ENCODE measurements at places on chromosomes 16 and 17.

- DNase-seq, result peak; percentile 65
These were observed 45.4 kb downstream of the STH start for GRCh38 chr17:46044286-46044928.

- DNase-seq, result no peak
These were observed 141.2 kb upstream of the ZFHX3 start for GRCh38 chr16:73189136-73189535.

- DNase-seq, result no peak
These were observed 32.2 kb downstream of the TEX2 start for GRCh38 chr17:64230791-64231408.

- DNase-seq, result no peak
These were observed 6.6 kb upstream of the SLC12A3 start for GRCh38 chr16:56858374-56858773.

DNA sequence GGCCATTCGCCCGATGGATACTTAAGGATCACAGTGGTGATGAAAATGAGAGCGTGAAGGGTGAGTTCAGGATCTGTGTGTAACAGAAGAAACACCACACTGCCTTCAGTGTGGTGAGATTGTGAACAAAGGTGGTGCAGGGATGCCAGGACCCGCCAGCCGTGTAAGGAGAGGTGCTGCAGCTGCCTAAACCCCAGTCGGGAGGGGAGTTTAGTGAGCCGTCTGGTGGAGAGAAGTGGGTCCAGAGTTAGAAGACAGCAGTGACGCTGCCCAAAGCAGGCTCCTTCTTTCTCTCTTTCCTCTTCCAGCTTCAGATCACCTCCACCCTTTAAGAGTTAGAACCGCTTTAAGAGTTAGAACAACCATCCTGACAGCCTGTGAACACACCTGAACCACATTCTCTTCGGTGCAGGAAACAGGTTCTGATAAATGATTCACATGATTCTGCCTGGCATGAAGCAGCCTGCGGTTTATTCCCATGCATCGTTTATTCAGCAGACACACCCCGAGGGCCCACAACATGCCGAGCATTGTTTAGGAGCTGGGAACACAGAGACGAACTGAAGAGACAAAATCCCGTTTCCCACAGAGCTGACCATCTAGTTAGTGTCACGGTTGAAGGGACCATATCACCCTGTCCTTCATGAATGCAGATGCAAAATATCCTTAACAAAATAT is 84.0 kb upstream of the DNAH17 start:
- DNase-seq, result no peak

- no peak for DNase-seq
These were observed 643.7 kb downstream of the MAF start for GRCh38 chr16:78956859-78957258.

GRCh38 chr16:68834550-68834949 is 8.8 kb upstream of the TANGO6 start:
- DNase-seq, result no peak

DNA sequence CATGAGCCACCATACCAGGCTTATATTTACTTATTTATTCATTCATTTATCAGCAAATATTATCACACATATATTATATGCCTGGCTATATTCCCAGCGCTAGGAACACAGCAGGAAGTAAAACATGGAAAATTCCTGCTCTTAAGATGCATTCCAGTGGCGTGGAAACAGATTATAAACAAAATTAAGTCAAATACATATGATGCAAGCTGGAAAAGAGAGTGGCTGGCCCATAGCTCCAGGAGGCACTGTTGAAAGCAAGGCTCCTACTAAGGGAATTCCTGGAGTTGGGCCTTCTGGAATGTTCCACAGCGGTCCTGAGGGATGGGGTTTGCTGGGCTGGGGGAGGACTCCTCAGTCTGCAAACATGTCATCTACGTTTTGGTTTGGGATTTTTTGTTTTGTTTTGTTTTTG is 18.4 kb downstream of the ADCY9 start:
- DNase-seq, result peak; percentile 39

- DNase-seq, result no peak
These were observed 77.7 kb upstream of the KCNJ16 start for GRCh38 chr17:69997332-69997731.

DNA sequence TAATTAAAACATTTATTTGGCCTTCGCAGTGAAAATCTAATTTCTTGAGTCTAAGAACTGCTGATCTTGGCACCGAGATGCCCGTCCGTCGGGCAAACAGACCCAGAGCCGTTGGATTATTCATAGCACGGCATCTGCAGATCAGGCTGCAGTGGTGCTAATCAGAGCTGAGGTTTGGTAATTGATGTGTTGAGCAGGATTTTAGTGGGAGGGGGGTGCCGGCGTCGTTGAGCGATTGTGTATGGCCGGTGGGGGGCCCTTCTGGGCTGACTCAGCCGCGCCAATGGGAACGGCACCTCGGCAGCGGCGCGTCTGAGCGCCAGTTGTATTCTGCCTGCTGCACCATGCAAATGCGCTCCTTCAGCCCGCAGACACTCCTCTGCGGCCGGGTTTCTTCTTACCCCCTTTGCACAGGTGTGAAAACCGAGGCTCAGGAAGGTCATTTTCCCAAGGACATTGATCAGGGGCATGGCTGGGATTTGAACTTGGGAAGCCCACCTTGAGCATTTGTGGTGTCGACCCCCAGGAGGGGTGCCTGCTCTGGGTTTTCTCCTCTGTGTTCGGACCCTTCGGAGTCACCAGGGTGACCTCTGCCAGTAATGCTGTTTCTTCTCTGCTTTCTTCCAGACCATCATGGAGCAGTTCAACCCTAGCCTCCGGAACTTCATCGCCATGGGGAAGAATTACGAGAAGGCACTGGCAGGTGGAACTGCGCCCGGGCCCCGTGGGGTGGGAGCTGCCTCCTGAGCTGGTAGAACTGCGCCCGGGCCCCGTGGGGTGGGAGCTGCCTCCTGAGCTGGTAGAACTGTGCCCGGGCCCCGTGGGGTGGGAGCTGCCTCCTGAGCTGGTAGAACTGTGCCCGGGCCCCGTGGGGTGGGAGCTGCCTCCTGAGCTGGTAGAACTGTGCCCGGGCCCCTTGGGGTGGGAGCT is 18.4 kb downstream of the BAIAP2 start:
- DNase-seq, result no peak

- DNase-seq, result no peak
These were observed 6.4 kb upstream of the MILR1 start for GRCh38 chr17:64442541-64442971.

- no peak for DNase-seq
These were observed 178.4 kb downstream of the CCDC182 start for GRCh38 chr17:57566721-57567120.

DNA sequence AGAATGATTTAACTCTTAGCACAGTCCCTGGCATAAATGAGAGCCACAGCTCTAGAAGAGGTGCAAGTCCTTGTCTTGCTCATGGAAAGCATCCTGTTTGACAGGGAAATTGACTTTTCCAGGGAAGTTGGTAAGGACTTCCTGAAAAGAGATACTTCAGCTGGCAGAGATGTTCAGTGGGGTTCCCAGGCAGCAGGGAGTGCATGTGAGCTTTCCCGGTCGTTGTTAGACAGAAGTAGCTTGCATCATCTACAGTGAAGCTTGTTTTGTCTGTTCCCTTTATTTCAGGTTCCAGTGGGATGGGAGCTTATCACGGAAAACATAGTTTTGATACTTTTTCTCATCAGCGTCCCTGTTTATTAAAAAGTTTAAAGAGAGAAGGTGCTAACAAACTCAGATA is 22.9 kb downstream of the ALDH3A2 start:
- DNase-seq, result no peak

GRCh38 chr17:12644623-12645022 is 21.1 kb upstream of the MYOCD start:
- DNase-seq, result no peak

- DNase-seq, result no peak
These were observed 201.2 kb downstream of the GRIN2A start for GRCh38 chr16:9980981-9981380.

GRCh38 chr17:52064791-52065211 is 93.7 kb downstream of the CA10 start:
- DNase-seq, result no peak

GRCh38 chr16:80585764-80586163 is 45.0 kb downstream of the DYNLRB2 start:
- no peak for DNase-seq

- DNase-seq, result no peak
These were observed 1291.8 kb downstream of the CDH11 start for GRCh38 chr16:63830061-63830460.

GRCh38 chr17:46150216-46150963 is 42.8 kb downstream of the KANSL1 start:
- no peak for DNase-seq

- no peak for DNase-seq
These were observed 57.2 kb upstream of the SEC14L1 start for GRCh38 chr17:77083531-77083930.

DNA sequence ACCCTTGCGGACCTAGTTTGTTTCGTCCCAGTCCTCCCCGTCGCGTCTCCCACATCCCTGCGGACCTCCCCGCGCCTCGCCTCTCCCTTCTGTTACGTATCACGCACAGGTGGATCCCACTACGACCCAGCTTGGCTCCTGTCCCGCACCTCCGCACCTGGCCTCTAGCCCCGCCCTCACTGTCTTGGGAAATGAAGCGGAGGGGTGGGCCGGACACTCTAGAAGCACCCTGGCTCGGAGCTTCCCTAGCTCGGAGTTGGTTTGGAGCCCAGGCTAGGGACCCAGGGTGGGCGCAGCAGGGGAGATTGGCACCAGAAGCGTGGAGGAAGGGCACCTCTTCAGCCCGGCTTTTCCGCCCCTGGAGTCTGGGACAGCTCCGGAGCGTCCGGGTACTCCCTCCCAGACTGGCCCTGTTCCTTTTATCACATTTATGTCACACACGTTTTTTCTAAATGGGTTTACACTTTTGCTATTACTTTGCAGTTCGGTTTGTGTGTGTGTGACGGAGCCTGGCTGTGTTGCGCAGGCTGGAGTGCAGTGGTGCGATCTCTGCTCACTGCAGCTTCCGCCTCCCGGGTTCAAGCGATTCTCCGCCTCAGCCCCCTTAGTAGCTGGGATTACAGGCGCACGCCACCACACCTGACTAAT is 1.4 kb upstream of the CEMP1 start:
- peak; percentile 72 for DNase-seq

- no peak for DNase-seq
These were observed 1.7 kb downstream of the ZNF267 start for GRCh38 chr16:31875112-31875803.

- no peak for DNase-seq
These were observed 18.2 kb downstream of the EMC8 start for GRCh38 chr16:85781156-85781555.

- no peak for DNase-seq
These were observed 45.2 kb upstream of the CHMP6 start for GRCh38 chr17:80946449-80946848.

GRCh38 chr16:82382521-82382920 is 212.5 kb upstream of the MPHOSPH6 start:
- no peak for DNase-seq

DNA sequence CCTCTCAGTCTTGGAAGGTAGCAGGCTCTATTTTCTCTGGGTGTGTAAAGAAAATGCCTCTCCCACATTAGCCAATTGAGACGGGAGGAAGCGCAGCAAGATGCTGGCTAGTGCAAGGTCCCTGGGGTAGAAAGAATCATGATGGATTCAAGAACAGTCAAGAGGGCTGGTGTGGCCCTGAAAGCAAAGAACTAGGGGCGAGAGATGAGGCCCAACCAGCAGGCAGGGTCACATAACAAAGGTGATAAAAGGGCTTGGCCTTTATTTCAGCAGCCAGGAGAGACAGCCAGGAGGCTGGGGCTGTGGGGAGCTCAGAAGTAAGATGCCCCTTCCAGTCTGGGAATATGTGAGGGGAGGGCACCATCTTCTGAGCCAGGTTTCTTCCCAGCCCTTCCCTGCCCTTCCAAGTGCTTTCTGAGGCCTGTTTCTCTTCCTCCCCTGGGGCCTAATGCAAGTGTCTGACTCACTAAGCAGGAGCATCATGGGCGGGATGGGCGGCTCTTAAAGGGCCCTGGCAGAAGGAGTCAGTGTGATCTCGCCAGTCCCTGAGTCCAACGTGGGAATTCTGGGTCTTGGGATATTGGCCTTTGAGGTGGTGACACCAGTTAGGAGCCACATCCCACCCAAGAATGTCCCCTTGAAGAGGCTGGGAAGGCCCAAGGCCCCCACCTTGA is 3.9 kb upstream of the NLRC5 start:
- peak; percentile 31 for DNase-seq

- DNase-seq, result no peak
These were observed 57.9 kb upstream of the PLCG2 start for GRCh38 chr16:81720973-81721906.

- DNase-seq, result no peak
These were observed 128.6 kb downstream of the CPPED1 start for GRCh38 chr16:12675046-12675445.

DNA sequence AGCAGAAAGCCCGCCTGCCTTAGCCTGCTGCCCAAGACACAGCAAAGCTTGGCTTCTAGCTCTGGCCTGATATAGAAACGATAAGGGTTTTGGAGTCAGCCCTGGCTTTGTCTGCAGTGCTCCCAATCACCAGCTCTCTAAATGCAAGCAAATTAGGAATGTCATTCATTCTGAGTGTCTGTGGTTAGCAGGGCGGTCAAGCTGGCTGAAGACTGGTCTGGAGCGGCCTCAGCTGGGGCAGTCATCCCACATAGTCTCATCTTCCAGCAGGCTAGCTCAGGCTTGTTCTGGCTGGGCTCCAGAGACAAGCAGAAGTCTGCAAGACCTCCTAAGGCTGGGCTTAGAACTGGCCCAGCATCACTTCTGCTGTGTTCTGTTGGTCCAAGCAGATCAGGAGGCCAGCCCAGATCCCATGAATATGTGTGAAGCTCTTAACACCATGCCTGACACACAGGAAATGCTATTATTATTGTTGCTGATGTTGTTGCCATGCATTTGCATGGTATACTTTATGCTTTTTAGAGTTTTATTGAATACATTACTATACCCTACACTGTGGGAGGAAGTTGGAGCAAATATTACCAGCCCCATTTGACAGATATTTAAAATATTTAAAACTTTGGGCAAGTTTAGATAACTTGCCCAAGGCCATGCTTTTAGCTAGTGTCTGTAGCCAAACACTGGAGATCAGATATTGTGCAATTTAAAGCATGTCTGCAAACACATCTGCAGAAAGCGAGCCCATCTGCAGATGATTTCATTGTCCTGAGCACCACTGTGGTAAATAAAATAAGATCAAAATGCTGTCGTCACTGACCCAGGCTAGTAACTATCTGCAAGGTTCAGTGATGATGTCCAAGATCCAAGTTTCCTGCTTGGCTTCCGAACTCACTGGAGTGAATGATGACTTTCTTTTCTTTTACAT is 24.8 kb downstream of the TMC7 start:
- no peak for DNase-seq
